ENCODE measurements at places on chromosomes 12 and 14. TPM values are rescaled to one million over a fixed set of nuclear protein-coding genes. Genes with fewer than 3 reads are reported as not detected.

- DNase-seq, result no peak
Measured at GRCh38 chr12:94969424-94969823, 34.1 kb downstream of the NDUFA12 start.

DNA sequence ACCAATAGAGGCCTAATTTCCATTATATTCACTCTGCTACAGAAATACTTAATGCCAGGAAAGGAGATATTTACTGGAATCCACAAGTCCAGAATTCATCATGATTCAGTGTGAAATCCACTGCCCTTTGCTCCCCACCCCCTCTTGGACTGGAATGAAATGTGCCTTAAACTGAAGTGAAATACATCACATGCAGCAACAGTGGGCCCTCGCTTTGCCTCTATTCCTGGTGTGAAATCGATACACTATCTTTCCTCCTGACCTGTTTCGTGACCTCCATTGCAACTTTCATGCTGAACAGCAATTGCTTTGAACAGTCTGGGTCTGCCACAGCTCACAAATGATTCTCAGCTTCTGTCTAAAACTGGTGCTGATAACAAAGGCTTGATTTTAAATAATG is 100.6 kb downstream of the NPAS3 start:
- DNase-seq, result no peak

The ASPG gene
- total RNA-seq, result 16.2 TPM

DNA sequence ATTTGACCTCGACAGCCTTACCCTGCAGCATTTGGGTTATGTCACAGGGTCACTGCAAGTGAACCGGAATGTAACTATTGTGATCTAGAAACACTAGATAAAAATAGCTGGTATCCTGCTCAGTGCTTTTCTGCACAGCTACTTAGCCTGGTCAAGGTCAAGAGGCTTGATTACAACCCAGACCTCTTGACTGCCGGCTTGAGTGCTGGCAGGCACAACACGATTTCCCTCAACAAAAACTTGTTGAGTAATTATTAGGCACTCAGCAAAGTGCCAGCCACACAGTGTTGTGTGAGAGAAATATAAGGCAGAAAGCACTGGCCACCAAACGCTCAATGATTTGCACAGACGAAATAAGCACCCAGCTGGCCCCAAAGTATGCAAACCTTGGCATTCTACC is 156.7 kb downstream of the NUAK1 start:
- DNase-seq, result no peak

DNA sequence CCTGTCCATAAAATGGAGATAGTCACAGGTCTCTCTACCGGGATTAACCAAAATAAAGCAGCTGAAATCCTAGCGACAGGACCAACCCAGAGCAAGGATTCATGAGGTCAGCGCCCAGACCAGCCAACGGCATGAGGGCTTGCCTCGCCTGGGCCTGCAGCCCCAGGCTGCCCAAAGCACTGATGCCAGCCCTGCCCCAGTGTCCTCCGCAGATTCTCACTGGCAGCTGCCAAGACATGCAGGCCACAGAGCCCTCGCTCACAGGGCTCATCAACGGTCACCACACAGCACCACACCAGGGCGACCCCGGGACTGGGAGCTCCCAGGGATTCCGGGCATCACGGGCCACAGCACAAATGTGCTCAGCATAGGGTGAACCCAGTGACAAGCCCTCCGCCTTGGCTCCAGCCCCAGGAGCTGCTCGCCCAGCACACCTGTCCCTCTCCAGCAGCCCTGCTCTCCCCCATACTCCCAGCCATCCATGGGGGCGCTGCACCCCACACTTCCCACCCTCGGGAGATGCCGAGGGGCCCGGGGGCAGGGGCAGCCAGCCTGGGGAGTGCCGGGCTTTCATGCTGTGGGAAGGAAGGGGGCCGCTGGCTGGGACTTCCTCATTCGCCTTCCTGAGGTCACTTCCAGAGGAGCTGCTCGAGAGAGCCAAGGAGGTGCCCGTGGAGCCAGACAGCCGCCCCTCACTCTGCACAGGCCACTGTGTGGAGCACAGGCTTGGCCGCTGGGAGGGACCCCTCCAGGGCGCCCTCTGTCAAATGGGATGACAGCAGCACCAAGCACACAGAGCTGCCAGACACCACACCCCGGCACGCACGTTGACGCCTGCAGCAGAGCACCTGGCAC is 14.1 kb downstream of the RAB35 start:
- DNase-seq, result no peak

The TMEM63C gene
- total RNA-seq, result not detected

DNA sequence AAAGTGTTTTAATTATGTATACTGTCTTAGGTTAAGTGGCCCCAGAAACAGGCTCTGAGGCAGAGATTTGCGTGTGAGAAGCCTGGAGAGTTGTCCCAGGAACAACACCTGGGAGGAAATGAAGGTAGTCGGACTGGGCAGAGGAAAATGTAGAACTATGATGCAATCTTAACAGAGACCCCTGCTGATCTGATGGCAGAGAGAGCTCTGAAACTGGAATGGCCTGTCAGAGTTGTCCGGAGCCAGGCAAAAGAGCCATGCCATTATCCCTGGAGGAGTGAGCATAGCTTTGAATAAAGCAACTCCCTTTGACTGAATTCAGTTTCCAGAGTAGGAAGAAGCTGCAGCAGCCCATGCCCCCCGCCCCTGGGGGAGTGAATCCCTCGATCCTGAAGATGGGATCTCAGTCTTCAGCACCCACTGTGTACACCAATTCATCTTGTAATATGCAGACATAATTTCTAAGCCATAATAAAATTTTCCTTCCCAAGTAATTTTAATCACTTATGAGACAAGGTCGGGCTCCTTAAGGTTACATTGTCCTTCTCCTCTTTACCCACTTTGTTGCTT is 264.8 kb downstream of the PDZRN4 start:
- no peak for DNase-seq
